Upper lobe of left lung (tissue), 6 donors: ENCODE measurements at places on chromosomes 7 and 10. TPM values are rescaled to one million over a fixed set of nuclear protein-coding genes. Genes with fewer than 3 reads are reported as not detected.

ITGB8 gene
- total RNA-seq = 10.2 TPM

IL2RA gene
- 4.0 TPM for total RNA-seq

NEUROG3 gene
- total RNA-seq = not detected

CYP26A1 gene
- total RNA-seq = not detected

MOGAT3 gene
- total RNA-seq = not detected

EPO gene
- 0.20 TPM for total RNA-seq

EBLN1 gene
- not detected for total RNA-seq

FRMPD2 gene
- total RNA-seq = 38.6 TPM

RBM20 gene
- total RNA-seq = 0.15 TPM

MMRN2 gene
- 28.1 TPM for total RNA-seq

PODXL gene
- total RNA-seq = 57.0 TPM

GPR26 gene
- not detected for total RNA-seq

CYP2E1 gene
- not detected for total RNA-seq

DNA sequence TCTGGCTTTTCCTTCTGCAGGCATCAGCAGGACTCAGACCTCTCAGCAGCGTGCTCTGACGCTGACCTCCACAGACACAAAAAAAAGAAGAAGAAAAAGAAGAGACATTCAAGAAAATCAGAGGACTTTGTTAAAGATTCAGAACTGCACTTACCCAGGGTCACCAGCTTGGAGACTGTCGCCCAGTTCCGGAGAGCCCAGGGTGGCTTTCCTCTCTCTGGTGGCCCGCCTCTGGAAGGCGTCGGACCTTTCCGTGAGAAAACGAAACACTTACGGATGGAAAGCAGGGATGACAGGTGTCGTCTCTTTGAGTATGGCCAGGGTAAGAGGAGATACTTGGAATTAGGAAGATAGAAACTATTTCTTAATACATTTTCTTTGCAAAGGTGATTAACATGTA lies 115.7 kb downstream of the CYTH3 start:
- H3K4me3 ChIP-seq = no peak overlapping the region
- no peak overlapping the region for H3K27ac ChIP-seq
- peaks cover 48% of the 10 kb centered on the region for H3K36me3 ChIP-seq
- no peaks in the 10 kb centered on the region for H3K4me1 ChIP-seq

DNA sequence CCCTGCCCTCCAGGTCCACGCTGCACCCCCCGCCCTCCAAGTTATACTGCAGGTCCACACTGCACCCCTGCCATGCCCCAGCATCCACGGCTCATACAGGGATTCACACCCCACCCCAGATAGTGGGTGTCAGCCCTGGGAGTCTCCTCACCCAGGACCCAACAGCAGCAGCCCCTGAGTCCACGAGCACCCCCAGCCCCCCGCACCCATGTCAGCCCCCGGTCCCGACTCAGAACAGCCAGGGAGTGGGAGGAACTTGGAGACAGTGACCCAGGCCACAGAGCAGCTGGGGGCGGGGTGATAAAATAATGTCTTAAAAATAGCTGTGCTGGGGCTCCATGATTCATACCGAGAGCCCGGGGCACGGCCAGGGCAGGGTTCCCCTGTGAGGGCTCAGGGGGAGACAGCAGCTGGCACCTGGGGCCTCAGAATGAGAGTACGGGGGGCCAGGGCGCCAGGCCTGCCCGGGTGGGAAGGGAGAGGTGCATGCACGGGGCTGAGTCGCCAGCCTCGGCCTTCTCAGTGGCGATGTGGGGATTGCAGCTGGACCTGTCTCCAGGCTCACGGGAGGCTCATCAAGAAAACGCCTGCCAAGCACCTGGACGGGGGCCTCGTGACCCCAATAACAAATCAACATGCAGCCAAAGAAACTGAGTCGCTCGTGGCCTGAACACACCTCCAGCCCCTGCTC lies 29.8 kb downstream of the ADAP1 start:
- peak overlapping the region; percentile 4 for H3K27ac ChIP-seq
- no peaks in the 10 kb centered on the region for H3K36me3 ChIP-seq
- no peaks in the 10 kb centered on the region for H3K27me3 ChIP-seq
- H3K4me1 ChIP-seq = peaks cover 7% of the 10 kb centered on the region

DNA sequence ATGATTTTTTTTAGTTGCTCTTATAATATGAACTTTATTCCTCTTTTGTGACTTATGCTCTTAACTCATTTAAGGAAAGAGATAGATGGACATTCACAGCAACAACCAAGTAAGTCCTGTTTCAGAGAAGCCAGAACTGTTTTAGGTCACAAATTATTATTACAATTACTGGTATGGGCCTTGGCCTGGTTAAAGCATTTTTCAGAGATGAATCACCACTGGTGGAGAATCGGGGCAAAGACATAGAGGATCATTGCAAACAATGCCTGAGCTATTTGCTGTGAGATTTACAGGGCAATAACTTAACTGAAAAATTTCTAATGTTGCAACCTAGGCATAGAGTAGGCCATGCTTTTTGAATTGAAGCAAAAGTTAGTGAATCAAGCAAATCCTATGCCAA lies 138.0 kb upstream of the YAE1 start:
- H3K4me3 ChIP-seq = no peak overlapping the region
- DNase-seq = no peak
- no peak overlapping the region for H3K27ac ChIP-seq
- no peaks in the 10 kb centered on the region for H3K36me3 ChIP-seq

- H3K4me3 ChIP-seq = no peak overlapping the region
- H3K4me1 ChIP-seq = no peaks in the 10 kb centered on the region
- no peak overlapping the region for H3K27ac ChIP-seq
- H3K36me3 ChIP-seq = no peaks in the 10 kb centered on the region
- no peak for DNase-seq
These were observed 5.8 kb downstream of the H2BK1 start for GRCh38 chr7:151204383-151205032.

GRCh38 chr10:95475827-95476468 lies 85.2 kb downstream of the SORBS1 start:
- no peaks in the 10 kb centered on the region for H3K27me3 ChIP-seq
- peak overlapping the region; percentile 81 for H3K27ac ChIP-seq
- H3K4me1 ChIP-seq = peaks cover 54% of the 10 kb centered on the region

- H3K4me3 ChIP-seq = peak within 1 kb of the TSS; percentile 92
- no peaks in the 10 kb centered on the region for H3K27me3 ChIP-seq
- DNase-seq = peak; percentile 100
- peaks cover 20% of the 10 kb centered on the region for H3K4me1 ChIP-seq
These were observed at the start of gene MLLT10 for GRCh38 chr10:21533467-21534279. TSS of gene MLLT10 (plus strand) at chr10:21534232. CDS start at chr10:21534645, 413 bp downstream.

DNA sequence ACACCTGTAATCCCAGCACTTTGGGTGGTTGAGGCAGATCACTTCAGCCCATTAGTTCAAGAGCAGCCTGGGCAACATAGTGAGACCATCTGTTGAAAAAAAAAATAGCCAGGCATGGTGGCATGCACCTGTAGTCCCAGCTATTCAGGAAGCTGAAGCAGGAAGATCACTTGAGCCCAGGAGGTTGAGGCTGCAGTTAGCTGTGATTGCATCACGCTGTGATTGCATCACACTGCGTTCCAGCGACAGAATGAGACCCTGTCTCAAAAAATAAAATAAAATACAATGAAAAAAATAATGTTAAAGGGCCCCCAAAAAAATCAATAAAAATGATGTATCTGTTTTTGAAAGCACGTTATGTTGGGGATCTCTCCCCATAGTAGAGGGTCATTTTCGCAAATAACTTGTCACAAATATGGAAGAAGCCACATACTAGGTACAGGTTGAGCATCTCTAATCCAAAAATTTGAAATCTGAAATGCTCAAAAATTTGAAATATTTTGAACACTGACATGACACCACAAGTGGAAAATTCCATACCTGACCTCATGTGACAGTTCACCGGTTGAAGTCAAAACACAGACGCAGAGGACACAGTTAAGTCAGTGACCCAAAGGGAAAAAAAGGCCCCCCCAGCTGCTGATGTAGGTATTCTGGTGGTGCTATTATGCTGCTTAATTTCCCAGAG lies 9.5 kb downstream of the CISD1 start:
- no peak for DNase-seq
- H3K4me1 ChIP-seq = peaks cover 9% of the 10 kb centered on the region
- no peak overlapping the region for H3K27ac ChIP-seq
- H3K27me3 ChIP-seq = no peaks in the 10 kb centered on the region

DNA sequence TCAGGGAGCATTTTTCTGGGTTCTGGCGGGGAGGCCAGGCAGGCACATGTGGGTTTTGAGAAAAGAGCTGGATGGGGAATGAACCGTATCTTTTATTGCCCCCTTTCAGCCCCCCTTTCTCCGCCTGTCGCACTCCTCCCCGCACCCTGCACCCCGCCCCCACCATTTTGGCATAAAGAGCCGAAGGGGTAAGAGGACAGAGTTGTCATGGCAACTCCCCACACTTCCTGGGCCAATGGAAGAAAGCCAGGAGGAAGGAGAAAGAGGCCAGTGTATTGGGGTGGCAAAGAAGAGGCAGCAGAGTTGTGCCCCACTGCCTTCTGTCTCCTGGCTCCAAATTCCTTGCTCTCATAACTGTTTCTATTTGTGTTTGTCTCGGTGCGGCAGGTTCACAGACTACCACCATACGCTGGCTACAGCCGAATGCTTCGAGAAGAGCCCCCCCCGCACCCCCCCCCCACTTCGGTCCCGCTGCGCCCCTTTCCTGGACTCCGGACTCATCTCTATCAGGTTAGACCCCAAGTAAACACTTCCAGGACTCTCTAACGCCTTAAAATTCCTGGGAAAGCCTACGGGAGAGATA lies 3.4 kb downstream of the KCNIP2 start:
- no peaks in the 10 kb centered on the region for H3K27me3 ChIP-seq
- peaks cover 35% of the 10 kb centered on the region for H3K4me1 ChIP-seq
- peaks cover 2% of the 10 kb centered on the region for H3K36me3 ChIP-seq
- H3K27ac ChIP-seq = no peak overlapping the region
- no peak for DNase-seq
- H3K4me3 ChIP-seq = peak overlapping the region; percentile 28

- DNase-seq = no peak
- H3K4me1 ChIP-seq = no peaks in the 10 kb centered on the region
- no peaks in the 10 kb centered on the region for H3K27me3 ChIP-seq
These were observed 7.8 kb downstream of the ADAM12 start for GRCh38 chr10:126380352-126381076.

GRCh38 chr10:57579926-57580325 lies 687.8 kb downstream of the IPMK start:
- no peak overlapping the region for H3K27ac ChIP-seq
- H3K36me3 ChIP-seq = no peaks in the 10 kb centered on the region
- no peaks in the 10 kb centered on the region for H3K27me3 ChIP-seq
- no peaks in the 10 kb centered on the region for H3K4me1 ChIP-seq
- H3K4me3 ChIP-seq = no peak overlapping the region

- peak overlapping the region; percentile 90 for H3K4me3 ChIP-seq
- DNase-seq = no peak
- peaks cover 14% of the 10 kb centered on the region for H3K36me3 ChIP-seq
- peaks cover 24% of the 10 kb centered on the region for H3K4me1 ChIP-seq
- H3K27me3 ChIP-seq = no peaks in the 10 kb centered on the region
These were observed 2.0 kb downstream of the INSIG1 start for GRCh38 chr7:155299535-155300202.

- H3K27ac ChIP-seq = no peak overlapping the region
- no peaks in the 10 kb centered on the region for H3K36me3 ChIP-seq
- no peak overlapping the region for H3K4me3 ChIP-seq
- H3K27me3 ChIP-seq = no peaks in the 10 kb centered on the region
These were observed 291.4 kb downstream of the PTPRN2 start for GRCh38 chr7:158295966-158296797.

DNA sequence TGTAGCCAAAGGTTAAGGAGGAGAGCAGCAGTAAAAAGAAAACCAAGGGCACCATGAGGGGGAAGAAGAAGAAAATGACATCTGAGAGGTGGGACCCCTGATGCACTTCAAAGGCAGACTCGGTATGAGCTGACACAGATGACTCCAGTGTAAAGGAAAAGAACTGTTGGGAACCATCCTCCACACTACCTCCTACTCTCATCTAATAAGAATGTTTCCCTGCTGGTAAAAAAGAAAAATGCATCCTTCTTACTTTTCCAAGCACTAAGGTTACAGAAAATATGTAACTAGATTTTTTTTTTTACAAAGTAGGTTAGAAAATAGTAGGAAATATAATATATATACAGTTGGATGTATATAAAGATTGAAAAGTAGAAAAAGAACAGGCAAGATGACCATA lies 16.9 kb downstream of the TAS2R41 start:
- no peak overlapping the region for H3K4me3 ChIP-seq
- H3K36me3 ChIP-seq = no peaks in the 10 kb centered on the region
- no peaks in the 10 kb centered on the region for H3K27me3 ChIP-seq
- DNase-seq = no peak
- peaks cover 23% of the 10 kb centered on the region for H3K4me1 ChIP-seq

GRCh38 chr10:6920072-6921019 lies 340.3 kb upstream of the PRKCQ start:
- no peaks in the 10 kb centered on the region for H3K27me3 ChIP-seq
- no peaks in the 10 kb centered on the region for H3K36me3 ChIP-seq
- peak; percentile 87 for DNase-seq
- H3K4me1 ChIP-seq = peaks cover 14% of the 10 kb centered on the region
- H3K4me3 ChIP-seq = no peak overlapping the region

DNA sequence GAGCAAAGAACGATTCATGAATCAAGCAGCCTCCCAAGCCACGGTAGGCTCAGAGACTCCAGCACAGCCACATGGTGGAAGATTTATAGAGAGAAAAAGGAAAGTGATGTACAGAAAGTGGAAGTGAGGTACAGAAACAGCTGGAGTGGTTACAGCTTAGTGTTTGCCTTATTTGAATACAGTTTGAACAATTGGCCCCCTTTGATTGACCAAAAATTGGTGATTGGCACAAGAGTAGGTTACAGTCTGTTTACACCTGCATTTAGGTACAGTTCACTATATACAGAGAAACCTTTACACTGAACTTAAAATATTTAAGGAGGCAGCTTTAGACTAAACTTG lies 136.4 kb upstream of the ASAH2 start:
- no peaks in the 10 kb centered on the region for H3K27me3 ChIP-seq
- no peak overlapping the region for H3K4me3 ChIP-seq
- no peaks in the 10 kb centered on the region for H3K36me3 ChIP-seq
- DNase-seq = no peak
- peaks cover 32% of the 10 kb centered on the region for H3K4me1 ChIP-seq

GRCh38 chr7:2092279-2092678 lies 140.5 kb downstream of the MAD1L1 start:
- H3K27ac ChIP-seq = no peak overlapping the region
- no peaks in the 10 kb centered on the region for H3K36me3 ChIP-seq
- no peaks in the 10 kb centered on the region for H3K4me1 ChIP-seq
- H3K27me3 ChIP-seq = no peaks in the 10 kb centered on the region
- DNase-seq = no peak
- H3K4me3 ChIP-seq = no peak overlapping the region

DNA sequence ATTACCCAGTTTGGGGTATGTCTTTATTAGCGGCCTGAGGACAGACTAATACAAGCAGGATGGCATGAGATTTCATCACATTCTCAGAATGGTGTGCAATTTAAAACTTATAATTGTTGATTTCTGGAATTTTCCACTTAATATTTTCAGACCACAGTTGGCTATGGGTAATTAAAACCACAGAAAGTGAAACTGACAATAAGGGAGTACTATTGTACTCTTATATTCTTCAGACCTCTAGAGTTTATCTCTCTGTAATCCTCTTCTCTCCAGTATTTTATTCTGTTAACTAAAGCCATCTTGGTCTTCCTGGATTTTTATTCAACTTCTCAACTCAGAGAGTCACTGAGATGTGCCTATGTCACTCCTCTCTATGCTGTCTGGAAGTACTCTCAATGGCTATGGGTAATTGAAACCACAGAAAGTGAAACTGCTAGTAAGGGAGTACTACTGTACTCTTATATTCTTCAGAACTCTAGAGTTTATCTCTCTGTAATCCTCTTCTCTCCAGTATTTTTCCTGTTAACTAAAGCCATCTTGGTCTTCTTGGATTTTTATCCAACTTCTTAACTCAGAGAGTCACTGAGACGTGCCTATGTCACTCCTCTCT lies 118.3 kb downstream of the PPP1R17 start:
- H3K4me3 ChIP-seq = peak overlapping the region; percentile 13
- H3K27ac ChIP-seq = no peak overlapping the region
- no peaks in the 10 kb centered on the region for H3K4me1 ChIP-seq
- DNase-seq = no peak
- H3K27me3 ChIP-seq = no peaks in the 10 kb centered on the region
- H3K36me3 ChIP-seq = no peaks in the 10 kb centered on the region
